ENCODE measurements at places on chromosomes 5 and 9.

DNA sequence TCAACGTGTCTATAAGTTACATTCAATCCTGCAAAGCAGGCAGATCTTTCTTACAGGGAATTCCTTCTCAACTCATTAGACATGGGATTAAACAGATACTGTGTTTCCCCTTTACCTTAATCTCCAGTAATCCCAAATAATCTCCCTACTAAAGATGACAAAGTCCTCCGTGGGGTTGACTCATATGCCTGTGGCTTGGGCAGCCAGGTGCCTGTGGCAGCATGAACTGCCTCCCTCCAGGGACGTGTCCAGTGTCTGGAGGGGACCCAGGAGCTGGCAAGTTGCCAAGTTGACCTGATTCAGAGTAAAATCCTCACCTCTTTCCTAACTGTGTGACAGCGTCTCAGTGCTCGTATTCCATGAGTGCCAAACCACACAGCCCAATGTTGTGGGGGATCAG lies 94.6 kb upstream of the PTCH1 start:
- no peak overlapping the region for H3K4me3 ChIP-seq
- H3K4me1 ChIP-seq, result no peaks in the 10 kb centered on the region
- H3K27ac ChIP-seq, result no peak overlapping the region
- no peaks in the 10 kb centered on the region for H3K27me3 ChIP-seq
- no peaks in the 10 kb centered on the region for H3K36me3 ChIP-seq
- no peak for DNase-seq

- H3K4me1 ChIP-seq, result no peaks in the 10 kb centered on the region
- no peak overlapping the region for H3K27ac ChIP-seq
- no peak overlapping the region for H3K4me3 ChIP-seq
- H3K27me3 ChIP-seq, result no peaks in the 10 kb centered on the region
Observed at GRCh38 chr9:29775491-29775890, 2202.2 kb upstream of the C9orf72 start.

- H3K36me3 ChIP-seq, result peaks cover 4% of the 10 kb centered on the region
- no peaks in the 10 kb centered on the region for H3K4me1 ChIP-seq
- H3K4me3 ChIP-seq, result no peak overlapping the region
Observed at GRCh38 chr9:95104980-95105379, 212.5 kb downstream of the FANCC start.

DNA sequence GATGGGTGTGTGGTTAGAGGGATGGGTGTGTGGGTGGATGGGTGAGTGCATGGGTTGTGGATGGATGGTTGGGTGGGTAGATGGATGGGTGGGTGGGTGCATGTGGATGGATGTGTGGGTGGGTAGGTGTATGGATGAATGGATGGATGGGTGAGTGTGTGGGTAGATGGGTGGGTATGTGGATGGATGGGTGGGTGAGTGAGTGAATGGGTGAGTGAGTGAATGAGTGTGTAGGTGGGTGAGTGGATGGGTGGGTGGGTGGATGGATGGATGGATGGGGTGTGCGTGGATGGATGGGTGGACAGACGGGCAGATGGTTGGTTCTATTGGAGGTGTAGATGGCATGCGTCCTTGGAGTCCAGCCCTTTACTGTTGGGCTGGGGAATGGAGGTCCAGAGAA lies 17.2 kb downstream of the STKLD1 start:
- no peak for DNase-seq
- H3K4me3 ChIP-seq, result no peak overlapping the region
- H3K4me1 ChIP-seq, result no peaks in the 10 kb centered on the region
- no peaks in the 10 kb centered on the region for H3K36me3 ChIP-seq

DNA sequence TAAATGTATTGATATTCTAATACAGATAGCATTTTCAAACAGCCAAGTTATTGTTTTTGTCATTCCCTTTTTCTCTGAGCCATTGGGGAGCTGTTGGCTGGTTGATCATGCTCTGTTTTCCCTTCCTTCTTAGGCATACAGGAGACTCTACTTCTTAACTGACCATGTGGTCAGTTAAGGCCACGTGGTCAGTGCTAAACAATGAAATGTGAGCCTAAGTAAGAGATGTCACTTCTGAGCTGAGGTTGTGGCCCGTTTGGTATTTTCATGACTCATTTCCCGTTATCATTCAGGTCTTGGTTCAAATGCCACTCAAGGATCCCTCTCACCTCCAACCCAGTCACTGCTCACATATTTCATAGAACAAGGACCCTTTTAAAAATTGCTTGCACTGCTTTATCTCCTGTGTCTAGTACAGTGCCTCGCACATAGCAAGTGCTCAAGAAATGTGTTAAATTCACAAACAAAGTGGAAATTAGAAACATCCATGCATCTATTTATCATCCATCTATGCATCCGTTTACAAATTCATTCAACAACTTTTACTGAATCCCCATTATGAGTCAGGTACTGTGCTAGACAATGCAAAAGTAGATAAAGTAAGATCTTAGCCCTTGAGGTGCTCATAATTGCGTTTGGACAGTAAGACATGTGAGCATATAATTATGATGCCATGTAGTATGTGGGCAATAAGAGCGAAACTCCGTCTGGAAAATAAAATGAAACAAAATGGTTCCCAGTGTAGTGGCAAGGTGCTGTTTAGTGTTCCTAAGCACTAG lies 50.7 kb downstream of the ARRDC3 start:
- H3K27ac ChIP-seq, result no peak overlapping the region
- peak; percentile 20 for DNase-seq
- H3K27me3 ChIP-seq, result no peaks in the 10 kb centered on the region

DNA sequence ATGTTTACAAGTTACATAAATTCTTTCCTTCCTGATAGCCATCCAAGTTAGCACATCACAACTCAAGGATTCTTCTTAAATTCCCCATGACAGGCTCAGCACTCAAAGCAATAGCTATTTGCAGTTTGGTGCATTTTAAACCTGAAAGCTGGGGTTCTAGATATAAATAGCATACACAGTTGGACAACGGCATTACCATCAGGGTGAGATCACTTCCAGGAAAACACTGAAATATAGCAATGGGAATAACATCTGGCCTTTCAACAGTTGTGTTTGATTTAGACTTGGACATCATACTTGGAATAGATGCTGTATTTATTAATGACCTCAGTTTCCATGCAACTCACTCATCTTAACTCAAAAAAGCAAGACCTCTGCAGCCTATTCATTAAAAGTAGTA lies 24.7 kb upstream of the LECT2 start:
- DNase-seq, result no peak
- peaks cover 24% of the 10 kb centered on the region for H3K27me3 ChIP-seq
- no peak overlapping the region for H3K27ac ChIP-seq

- H3K4me3 ChIP-seq, result no peak overlapping the region
- H3K27ac ChIP-seq, result no peak overlapping the region
- H3K36me3 ChIP-seq, result no peaks in the 10 kb centered on the region
- H3K4me1 ChIP-seq, result no peaks in the 10 kb centered on the region
- no peaks in the 10 kb centered on the region for H3K27me3 ChIP-seq
Observed at GRCh38 chr5:24909210-24909609, 264.4 kb upstream of the CDH10 start.

DNA sequence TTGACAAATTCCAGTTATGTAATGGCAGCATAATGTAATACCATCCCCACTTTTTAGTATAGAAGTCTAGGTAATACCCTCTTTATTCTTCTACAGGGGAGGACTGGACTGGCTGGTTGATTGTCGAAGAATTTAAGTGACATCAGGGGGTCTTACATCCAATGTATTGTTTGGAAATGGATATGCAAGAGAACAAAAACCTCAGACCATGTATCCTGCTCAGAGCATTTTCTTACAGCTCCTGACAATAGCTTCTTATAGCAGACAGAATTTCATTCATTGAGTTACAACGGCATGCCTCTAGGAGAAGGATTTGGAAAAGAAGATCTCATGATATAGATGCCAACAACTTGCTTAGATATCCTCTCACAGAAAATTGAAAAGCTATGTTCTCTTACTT lies 2032.3 kb downstream of the EFNA5 start:
- DNase-seq, result no peak
- no peaks in the 10 kb centered on the region for H3K27me3 ChIP-seq
- H3K27ac ChIP-seq, result no peak overlapping the region
- H3K4me3 ChIP-seq, result no peak overlapping the region
- no peaks in the 10 kb centered on the region for H3K36me3 ChIP-seq

DNA sequence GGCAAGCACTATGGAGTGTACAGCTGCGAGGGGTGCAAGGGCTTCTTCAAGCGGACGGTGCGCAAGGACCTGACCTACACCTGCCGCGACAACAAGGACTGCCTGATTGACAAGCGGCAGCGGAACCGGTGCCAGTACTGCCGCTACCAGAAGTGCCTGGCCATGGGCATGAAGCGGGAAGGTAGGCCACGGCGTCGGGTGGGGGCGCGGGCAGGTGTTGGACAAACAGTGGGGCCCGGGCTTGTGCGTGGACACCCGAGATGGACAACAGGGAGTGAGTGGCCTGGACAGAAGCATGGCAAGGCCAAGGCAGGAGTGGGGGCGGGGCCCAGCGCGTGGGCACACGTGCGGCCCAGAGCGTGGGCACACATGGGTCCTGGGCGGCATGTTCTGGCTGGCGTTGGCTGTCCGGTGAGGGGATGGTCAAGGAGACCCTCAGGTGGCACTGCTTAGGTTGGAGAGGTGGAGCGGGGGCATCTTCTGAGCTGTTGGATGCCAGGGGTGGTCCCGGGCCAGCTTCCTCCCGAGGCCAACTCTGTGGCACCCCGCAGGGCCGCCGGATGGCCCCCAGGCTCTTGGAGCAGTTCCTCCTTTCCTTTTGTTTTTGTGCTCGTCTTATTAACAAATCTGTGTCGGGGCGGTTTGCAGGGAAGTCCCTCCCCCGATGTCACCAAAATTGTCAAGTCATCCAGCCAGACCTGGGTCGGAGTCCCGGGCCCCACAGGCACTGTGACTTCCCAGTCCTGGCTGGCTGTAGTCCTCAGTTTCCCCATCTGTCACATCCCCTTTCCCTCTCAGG lies 82.9 kb downstream of the RXRA start:
- peaks cover 28% of the 10 kb centered on the region for H3K4me1 ChIP-seq
- peaks cover 6% of the 10 kb centered on the region for H3K27me3 ChIP-seq
- no peak overlapping the region for H3K4me3 ChIP-seq
- no peaks in the 10 kb centered on the region for H3K36me3 ChIP-seq

GRCh38 chr9:84322828-84323227 lies 17.7 kb downstream of the SLC28A3 start:
- H3K4me1 ChIP-seq, result no peaks in the 10 kb centered on the region
- H3K27ac ChIP-seq, result no peak overlapping the region
- DNase-seq, result no peak
- no peak overlapping the region for H3K4me3 ChIP-seq
- no peaks in the 10 kb centered on the region for H3K27me3 ChIP-seq
- no peaks in the 10 kb centered on the region for H3K36me3 ChIP-seq

DNA sequence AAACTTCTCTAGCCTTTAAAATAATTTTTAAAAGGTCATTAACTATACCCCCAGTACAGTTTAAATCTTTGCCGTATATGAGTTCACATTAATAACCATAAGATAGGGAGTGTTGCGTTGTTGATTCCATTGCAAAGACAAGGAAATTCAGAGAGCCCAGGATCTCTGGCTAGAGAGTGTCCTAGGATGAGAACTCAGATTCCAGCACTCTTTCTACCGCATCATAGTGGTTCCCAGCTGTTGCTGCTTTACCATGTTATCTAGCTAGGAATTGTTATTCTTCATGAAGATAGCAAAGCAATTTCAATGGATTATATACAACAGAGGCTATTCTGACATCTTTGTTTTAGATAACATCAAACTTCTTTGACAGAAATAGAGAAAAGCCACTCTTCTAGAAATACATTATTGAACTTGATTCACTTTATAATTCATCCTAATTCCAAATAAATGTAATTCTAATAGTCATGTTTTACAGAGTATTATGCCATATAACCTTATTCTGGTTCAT lies 78.4 kb upstream of the IL7R start:
- H3K27ac ChIP-seq, result peak overlapping the region; percentile 85
- no peak overlapping the region for H3K4me3 ChIP-seq
- no peaks in the 10 kb centered on the region for H3K27me3 ChIP-seq
- DNase-seq, result no peak

- no peak overlapping the region for H3K4me3 ChIP-seq
- H3K27ac ChIP-seq, result no peak overlapping the region
- DNase-seq, result no peak
Observed at GRCh38 chr9:112955550-112955949, 56.4 kb downstream of the ZNF883 start.

- peaks cover 11% of the 10 kb centered on the region for H3K4me1 ChIP-seq
- no peak overlapping the region for H3K27ac ChIP-seq
- H3K27me3 ChIP-seq, result peaks cover 3% of the 10 kb centered on the region
- DNase-seq, result no peak
- H3K36me3 ChIP-seq, result no peaks in the 10 kb centered on the region
Observed at GRCh38 chr9:128213746-128214497, 10.7 kb downstream of the DNM1 start.

- peaks cover 4% of the 10 kb centered on the region for H3K27me3 ChIP-seq
- DNase-seq, result no peak
- H3K27ac ChIP-seq, result no peak overlapping the region
- no peaks in the 10 kb centered on the region for H3K4me1 ChIP-seq
Observed at GRCh38 chr5:15643731-15644130, 143.8 kb downstream of the FBXL7 start.

DNA sequence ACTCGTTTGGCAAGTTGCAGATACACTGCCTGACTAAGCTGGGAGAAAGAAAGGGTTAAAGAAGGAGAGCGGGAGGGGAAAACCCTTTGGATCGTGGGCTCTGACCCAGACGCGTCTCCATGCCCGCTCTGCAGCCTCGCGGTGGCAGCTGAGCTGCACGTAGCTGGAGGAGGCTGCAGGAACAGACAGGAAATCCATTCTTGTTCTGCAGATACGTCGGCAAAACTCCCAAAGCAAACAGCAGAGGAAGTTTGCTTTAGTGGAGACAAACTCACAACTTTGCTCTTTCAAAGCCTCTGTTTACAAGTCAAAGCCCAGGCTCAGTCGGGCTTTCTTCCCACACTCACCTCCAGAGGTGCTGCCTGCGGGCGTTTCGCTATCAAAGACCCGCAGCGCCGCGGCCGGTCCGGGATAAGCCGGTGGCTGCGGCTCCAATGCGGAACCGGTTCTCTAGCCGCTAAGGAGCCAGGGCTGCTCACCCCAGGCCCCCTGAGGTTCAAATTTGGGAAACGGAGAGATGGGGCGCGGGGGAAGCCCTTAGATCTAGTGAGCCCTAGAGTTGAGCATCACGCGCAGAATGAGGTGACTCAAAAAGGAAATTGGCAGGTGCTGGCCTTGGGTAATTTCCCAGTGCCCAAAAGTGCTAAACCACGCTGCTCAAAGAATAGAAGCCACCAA lies 60.7 kb downstream of the MAT2B start:
- peaks cover 23% of the 10 kb centered on the region for H3K4me1 ChIP-seq
- H3K4me3 ChIP-seq, result peak overlapping the region; percentile 54
- H3K27me3 ChIP-seq, result peaks cover 51% of the 10 kb centered on the region
- no peaks in the 10 kb centered on the region for H3K36me3 ChIP-seq
- no peak overlapping the region for H3K27ac ChIP-seq

- no peaks in the 10 kb centered on the region for H3K27me3 ChIP-seq
- no peak overlapping the region for H3K27ac ChIP-seq
- no peak for DNase-seq
- H3K36me3 ChIP-seq, result peaks cover 5% of the 10 kb centered on the region
- H3K4me1 ChIP-seq, result no peaks in the 10 kb centered on the region
- H3K4me3 ChIP-seq, result no peak overlapping the region
Observed at GRCh38 chr9:105373723-105374122, 74.1 kb upstream of the FSD1L start.

- H3K4me3 ChIP-seq, result no peak overlapping the region
- no peaks in the 10 kb centered on the region for H3K27me3 ChIP-seq
- H3K36me3 ChIP-seq, result peaks cover 18% of the 10 kb centered on the region
- peak overlapping the region; percentile 6 for H3K27ac ChIP-seq
Observed at GRCh38 chr9:33921967-33922895, 105.3 kb downstream of the UBE2R2 start.

GRCh38 chr5:32312197-32312594 lies 543 bp downstream of the MTMR12 start:
- H3K27ac ChIP-seq, result peak overlapping the region; percentile 11
- DNase-seq, result peak; percentile 56
- H3K27me3 ChIP-seq, result no peaks in the 10 kb centered on the region
- peak overlapping the region; percentile 84 for H3K4me3 ChIP-seq
- peaks cover 30% of the 10 kb centered on the region for H3K4me1 ChIP-seq
- no peaks in the 10 kb centered on the region for H3K36me3 ChIP-seq
